ENCODE measurements at places on chromosomes 12 and 14.

GRCh38 chr12:131422744-131423143 is 288.1 kb upstream of the SFSWAP start:
- DNase-seq: no peak

- no peak for DNase-seq
Measured at GRCh38 chr14:34059925-34060650, 109.2 kb upstream of the EGLN3 start.

- no peak for DNase-seq
Measured at GRCh38 chr14:77097006-77097699, 905 bp upstream of the CIPC start.

- DNase-seq: no peak
Measured at GRCh38 chr14:50943261-50943942, 881 bp downstream of the PYGL start.

DNA sequence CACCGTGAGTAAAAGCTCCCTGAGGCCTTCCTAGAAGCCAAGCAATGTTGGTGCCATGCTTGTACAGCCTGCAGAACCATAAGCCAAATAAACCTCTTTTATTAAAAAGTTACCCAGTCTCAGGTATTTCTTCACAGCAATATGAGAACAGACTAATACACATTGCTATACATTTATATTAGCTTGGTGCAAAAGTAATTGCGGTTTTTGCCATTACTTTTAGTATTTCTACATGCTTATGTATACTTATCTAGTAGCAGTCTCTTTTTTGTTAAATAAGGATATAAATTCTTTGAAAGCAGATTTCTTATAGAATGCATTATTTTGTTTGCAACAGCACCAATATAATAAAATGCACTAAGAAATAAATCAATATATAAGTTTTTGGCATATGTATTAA is 619.6 kb downstream of the FSCB start:
- DNase-seq: no peak

- DNase-seq: no peak
Measured at GRCh38 chr14:68598621-68599447, 194.0 kb downstream of the ZFP36L1 start.

GRCh38 chr14:99544991-99545390 is 59.0 kb downstream of the CCDC85C start:
- DNase-seq: no peak

- no peak for DNase-seq
Measured at GRCh38 chr14:52948039-52948438, 2.8 kb downstream of the FERMT2 start.

GRCh38 chr12:18108611-18109010 is 18.6 kb upstream of the RERGL start:
- DNase-seq: no peak

DNA sequence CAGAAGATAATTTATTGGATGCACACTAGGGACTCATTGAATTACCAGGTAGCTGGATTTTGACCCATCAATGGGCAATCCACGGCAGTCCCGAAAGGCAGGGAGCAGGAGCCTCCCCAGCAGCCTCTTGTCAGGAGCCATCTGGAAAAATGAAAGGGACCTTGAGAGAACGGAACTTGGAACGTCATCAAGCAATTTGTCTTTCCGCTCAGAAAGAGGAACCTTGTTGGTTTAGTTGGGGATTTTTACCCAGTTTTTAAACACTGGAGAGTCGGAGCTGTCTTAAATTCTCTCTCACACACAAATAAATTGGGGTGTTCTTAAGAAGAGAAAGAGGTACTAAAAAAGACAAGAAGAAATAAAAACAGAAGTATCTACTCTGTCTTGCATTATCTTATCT is 1351.7 kb upstream of the TMEM132C start:
- no peak for DNase-seq

GRCh38 chr12:46675736-46676135 is 150.1 kb downstream of the SLC38A4 start:
- DNase-seq: no peak

DNA sequence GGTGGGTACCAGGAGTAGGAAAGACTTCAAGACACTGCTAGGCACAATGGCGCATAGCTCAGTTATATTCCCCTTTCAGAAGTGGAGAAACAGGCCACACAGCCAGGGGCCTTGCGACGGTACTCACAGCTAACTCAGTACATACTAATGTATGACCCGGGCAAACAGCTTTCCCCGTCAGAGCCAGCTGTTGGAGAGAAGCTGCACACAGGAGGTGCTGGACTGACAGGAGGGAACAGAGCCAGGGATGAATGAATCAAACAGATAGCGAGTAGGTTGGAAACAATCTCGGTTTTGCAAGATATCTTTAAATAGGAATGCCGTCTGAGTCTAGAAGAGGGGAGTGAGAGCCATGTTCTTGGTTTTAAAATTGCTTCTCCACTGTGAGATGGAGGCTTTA is 45.5 kb downstream of the PRIMA1 start:
- no peak for DNase-seq

DNA sequence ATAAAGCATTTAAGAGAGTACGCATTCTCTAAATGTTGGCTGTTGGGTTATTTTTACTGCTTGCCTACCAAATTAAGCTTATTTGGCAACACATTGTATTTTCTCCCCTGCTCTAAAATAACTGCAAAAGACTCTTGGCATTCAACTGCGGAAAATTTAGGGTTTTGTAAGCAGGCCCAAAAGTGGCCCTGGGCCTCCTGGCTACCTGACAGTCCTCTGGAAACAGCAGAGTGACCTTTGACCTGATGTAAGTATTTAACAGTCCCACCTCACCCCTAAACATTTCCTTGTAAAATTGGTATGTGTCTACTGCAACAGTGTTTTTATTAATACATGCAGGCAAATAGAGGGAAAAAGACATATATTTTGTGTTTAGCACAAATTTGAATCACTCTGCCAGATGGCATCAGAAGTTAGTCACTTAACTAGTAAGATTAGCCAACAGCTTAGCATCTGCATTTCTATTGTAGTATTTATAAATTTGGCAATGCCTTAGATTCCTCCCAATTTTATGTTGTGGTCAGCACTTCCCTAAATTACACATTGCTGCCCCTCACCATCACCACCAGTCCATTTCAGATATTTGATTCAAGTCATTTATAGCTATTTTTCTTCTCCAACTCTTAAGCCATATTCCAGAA is 11.2 kb downstream of the LLPH start:
- no peak for DNase-seq

- no peak for DNase-seq
Measured at GRCh38 chr14:101473045-101473729, 88.1 kb upstream of the DIO3 start.

Measured in cortex of kidney (tissue), 1 donor.